Activated CD4-positive, alpha-beta T cell treated with anti-CD3 and anti-CD28 coated beads, Interleukin-2, amount 50 U/mL, for 48 hours (primary cell): ENCODE measurements at places on chromosomes 11 and 22.

- DNase-seq: no peak
Observed at GRCh38 chr11:132913886-132914285, 618.4 kb downstream of the OPCML start.

- DNase-seq: no peak
Observed at GRCh38 chr22:20423008-20423905, 14.4 kb downstream of the SCARF2 start.

DNA sequence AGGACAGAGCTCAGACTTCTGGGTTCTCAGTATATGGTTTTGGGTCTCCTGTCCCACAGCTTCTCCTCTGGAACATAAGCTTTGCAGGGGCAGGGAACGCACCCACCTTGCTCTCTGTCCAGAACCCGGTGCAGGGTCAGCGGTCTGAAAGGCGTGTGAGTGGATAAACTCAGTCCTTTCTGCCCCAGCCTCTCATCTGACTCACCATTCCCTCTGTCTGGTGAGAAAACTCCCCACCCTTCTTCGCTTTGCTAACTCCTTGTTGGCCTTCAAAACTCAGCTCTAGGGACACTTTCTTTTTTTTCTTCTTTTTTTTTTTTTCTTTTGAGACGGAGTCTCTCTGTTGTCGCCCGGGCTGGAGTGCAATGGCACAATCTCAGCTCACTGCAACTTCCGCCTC is 68.9 kb upstream of the NUP50 start:
- no peak for DNase-seq

- no peak for DNase-seq
Observed at GRCh38 chr22:35966314-35967045, 62.1 kb downstream of the RBFOX2 start.

GRCh38 chr11:102792604-102793003 is 5.4 kb downstream of the MMP1 start:
- DNase-seq: no peak

GRCh38 chr11:128886406-128887124 is 4.6 kb upstream of the KCNJ5 start:
- DNase-seq: no peak

DNA sequence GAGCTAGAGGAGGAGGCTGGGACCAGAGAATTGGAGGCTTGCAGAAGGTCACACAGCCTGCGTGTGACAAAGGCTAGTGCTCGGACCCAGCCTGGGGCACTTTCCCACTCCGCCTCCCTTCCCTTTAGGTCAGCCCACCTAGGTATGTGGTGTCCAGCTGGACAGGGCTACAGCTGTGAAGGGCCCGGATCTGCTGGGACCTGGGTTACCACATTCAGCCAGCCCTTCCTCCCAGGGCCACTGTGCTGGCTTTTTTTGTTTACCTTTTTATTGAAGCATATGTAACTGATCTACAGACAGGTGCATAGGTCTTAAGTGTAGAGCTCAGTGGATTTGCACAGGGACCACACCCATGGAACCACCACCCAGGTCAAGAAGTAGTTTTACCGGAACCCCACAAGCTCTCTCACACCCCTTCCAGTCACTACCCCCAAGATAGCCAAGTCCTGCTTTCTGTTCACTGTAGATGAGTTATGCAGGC is 8.7 kb downstream of the CAPN5 start:
- no peak for DNase-seq

- no peak for DNase-seq
Observed at GRCh38 chr11:131219646-131220045, 150.8 kb upstream of the NTM start.

GRCh38 chr11:118319337-118319707 is 14.8 kb downstream of the CD3E start:
- no peak for DNase-seq

GRCh38 chr11:23111527-23111926 is 251.3 kb upstream of the CCDC179 start:
- DNase-seq: no peak

- no peak for DNase-seq
Observed at GRCh38 chr11:18493310-18493709, 33.4 kb downstream of the TSG101 start.

DNA sequence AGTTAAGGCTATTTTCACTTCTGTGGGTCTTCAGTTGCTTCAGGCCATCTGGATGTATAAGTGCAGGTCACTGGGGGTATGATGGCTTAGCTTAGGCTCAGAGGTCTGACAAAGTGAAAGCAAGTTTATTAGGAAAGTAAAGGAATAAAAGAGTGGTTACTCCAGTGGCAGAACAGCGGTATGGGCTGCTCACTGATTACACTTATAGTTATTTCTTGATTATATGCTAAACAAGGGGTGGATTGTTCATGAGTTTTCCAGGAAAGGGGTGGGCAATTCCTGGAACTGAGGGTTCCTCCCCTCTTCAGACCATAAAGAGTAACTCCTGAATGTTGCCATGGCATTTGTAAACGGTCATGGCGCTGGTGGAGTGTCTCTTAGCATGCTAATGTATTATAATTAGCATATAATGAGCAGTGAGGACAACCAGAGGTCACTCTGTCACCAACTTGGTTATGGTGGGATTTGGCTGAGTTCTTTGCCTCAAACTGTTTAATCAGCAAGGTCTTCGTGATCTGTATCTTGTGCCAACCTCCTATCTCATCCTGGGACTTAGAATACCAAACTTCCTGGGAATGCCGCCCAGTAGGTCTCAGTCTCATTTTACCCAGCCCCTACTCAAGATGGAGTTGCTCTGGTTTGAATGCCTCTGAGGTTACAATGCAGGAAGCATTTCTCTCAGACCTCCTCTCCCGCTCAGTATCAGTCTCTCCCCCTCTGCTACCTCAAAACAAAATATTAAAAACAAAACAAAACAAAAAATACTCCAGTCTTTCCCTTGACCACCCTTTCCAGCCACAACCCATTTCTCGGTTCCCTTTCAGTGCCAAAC is 106.6 kb upstream of the SLC22A12 start:
- no peak for DNase-seq

- no peak for DNase-seq
Observed at GRCh38 chr11:71384561-71384960, 63.6 kb downstream of the DHCR7 start.

DNA sequence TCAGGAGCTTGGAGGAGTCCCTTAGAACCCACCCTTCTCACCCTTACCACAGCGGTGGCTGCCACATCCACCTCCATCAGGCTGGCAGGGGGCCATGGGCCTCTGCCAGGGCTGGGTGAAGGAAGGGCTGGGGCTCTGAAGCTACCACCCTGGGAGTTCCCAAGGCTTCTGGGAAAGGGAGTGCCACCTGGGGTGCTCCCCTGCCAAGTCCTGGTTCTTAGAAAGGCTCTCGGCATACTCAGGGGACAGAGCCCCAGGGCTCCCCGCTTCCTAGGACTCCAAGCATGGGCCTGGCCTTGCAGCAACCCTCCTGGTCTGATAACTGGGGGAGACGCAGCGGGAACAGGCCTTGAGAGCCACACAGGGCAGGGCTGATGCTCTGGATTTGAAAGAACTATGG is 438 bp upstream of the PLA2G3 start:
- DNase-seq: no peak

DNA sequence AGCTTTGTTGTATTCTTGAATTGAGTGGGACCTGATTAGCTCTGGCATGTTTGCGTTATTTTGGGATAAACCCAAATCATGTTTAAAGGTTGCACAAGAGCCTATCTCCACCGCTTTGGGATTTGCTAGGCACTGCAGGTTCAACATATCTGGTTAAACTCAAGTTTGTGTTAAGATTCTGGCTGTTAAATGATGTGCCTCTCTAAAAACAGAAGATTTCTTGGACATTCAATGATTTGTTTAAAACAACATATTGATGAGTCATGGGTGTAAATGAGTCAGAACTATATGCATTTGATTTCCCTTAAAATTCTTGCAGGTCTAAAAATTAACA is 67.4 kb downstream of the AMOTL1 start:
- DNase-seq: no peak

DNA sequence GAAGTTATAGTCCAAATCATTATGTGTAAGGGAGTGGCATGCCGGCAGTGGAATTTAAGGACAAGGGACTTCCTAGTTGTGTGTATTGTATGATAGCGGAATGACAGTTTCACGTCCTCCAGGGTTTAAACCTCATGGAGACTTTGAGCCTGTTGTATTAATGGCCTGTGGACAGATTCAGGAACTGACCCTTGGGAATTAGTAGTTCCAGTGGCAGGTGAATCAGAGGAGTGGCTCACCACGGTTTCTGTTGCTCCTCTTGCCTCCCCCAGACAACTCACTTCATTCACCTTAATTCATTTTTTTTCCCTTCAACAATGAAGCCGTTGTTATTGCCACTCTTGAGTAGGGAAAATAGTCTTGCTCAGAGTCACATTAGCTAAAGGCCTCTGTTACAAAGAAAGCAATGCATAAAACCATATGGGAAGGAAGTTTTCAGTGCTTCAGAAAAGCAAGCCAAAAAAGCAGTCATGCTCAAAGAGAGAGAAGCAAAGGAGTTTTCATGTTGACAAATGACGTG is 22.6 kb downstream of the AMOTL1 start:
- no peak for DNase-seq

DNA sequence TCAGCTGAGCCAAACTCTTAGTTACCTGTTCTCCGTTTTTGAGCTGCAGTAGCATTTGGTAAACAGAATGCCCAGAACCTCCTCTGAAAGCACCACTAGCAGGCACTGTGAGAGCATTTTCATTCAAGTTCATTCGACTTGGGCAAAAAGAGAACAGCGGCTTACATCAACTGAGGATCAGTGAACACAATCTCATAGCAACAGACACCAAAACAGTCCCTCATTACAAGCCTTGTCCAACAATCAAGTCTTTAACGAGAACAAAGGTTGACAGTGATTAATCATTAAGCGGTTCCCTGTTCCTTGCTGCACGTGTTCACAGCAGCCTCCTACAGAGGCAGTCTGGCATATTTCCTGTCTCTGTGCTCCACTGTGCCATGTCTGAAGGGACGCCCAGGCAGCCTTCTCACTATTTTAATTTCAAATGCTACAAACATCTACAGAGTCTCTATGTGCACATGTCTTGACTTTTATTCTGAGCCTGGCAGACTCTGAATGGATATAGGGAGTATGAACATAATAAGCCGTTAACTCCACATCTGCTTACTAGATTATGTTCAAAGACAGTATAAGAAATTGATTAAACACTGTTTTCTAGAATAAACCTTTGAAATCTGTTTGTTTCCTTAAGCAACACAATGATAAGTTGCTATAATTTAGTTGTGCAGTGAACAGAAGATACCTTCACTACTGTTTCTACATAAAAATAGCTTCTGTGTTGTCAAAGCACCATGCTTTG is 88.3 kb upstream of the MTMR2 start:
- peak; percentile 46 for DNase-seq

- DNase-seq: peak; percentile 73
Observed at GRCh38 chr11:118572061-118572980, at the start of gene ARCN1. Gene ARCN1 (plus strand): TSS chr11:118572409. CDS start chr11:118572548, 139 bp downstream.

GRCh38 chr22:47775686-47776085 is 1013.2 kb downstream of the TBC1D22A start:
- DNase-seq: no peak

- DNase-seq: no peak
Observed at GRCh38 chr11:75188671-75189070, 37.8 kb downstream of the SLCO2B1 start.

DNA sequence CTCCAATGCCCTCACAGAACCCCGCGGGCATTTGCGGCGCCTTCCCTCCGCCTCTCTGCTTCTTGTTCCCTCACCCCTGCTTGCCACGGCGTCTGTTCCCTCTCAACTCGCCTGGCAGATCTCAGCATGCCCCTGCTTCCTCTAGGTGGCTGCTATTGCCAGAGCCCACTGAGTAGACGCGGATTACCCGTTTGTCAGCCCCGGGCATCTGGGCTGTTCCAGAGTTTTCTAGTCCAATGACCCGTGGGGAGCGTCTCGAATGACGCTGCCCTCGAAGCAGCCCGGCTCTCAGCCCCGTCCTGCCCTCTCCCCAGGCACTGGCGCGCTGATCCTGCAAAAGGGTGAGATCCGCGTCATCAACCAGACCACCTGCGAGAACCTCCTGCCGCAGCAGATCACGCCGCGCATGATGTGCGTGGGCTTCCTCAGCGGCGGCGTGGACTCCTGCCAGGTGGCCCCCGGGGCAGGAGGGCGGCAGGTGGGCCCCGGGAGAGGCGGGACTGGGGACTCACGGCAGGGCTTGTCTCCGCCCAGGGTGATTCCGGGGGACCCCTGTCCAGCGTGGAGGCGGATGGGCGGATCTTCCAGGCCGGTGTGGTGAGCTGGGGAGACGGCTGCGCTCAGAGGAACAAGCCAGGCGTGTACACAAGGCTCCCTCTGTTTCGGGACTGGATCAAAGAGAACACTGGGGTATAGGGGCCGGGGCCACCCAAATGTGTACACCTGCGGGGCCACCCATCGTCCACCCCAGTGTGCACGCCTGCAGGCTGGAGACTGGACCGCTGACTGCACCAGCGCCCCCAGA is 49.7 kb downstream of the ST14 start:
- DNase-seq: no peak

DNA sequence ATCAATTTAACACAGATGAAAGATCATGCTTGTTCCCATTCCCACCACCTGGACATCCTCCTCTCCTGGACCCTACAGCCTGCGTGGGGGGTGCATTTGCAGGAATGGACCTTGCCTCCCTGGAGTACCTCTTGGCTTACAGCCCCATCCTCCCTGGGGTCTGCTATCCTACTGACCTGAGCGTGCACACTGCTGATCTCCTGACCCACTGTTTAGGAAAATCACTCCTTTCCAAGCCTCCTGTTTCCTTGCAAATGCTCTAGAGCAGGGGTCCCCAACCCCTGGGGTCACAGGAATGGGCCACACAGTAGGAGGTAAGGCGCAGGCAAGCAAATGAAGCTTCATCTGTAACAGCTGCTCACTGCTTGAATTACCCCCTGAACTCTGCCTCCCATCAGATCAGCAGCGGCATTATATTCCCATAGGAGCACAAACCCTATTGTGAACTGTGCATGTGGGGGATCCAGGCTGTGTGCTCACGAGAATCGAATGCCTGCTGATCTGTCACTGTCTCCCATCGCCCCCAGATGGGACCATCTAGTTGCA is 88.2 kb upstream of the SEPTIN5 start:
- no peak for DNase-seq

GRCh38 chr11:372809-373715 is 3.8 kb downstream of the B4GALNT4 start:
- no peak for DNase-seq

GRCh38 chr11:19441288-19441687 is 200.5 kb upstream of the E2F8 start:
- DNase-seq: peak; percentile 6

DNA sequence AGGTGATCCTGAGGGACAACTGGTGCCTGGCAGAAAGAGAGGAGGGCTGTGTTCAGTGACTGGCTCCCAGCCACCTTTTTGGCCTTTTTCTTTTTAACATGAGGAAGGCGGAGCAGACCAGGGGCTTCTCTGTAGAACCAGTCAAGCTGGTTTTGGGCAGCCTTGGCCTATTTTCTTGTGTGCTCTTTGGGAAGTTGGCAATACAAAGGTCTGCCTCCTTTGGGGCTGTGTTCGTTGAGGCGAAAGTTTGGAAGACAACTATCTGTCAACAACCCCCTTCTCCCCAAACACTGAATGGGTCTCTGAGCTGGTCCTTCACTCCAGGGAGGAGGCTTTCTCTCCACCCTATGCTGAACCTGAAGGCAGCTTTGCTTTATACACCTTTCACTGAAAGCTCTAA is 8.5 kb downstream of the MARK2 start:
- no peak for DNase-seq

DNA sequence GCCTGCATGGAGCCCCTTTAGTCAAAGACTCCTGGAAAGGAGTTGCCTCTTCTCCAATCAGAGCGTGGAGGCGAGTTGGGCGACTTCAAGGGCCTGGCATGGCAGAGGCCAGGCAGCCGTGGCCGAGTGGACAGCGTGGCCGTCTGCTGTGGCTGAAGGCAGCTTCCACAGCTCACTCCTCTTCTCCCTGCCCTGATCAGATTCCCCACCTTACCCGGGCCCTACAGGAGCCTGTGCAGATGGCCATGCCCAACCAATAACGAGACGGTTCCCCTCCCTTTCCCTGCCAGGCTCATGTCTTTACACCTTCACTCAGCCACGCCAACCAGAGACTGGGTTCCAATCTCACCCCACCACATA is 20.0 kb upstream of the SLC22A12 start:
- no peak for DNase-seq
